ENCODE measurements at places on chromosomes 13 and 19. TPM values are rescaled to one million over a fixed set of nuclear protein-coding genes. Genes with fewer than 3 reads are reported as not detected.

NLRP7 gene
- not detected for total RNA-seq

NCAN gene
- total RNA-seq: not detected

PCDH20 gene
- not detected for total RNA-seq

ZNF83 gene
- 39.3 TPM for total RNA-seq

ZNF569 gene
- 5.4 TPM for total RNA-seq

CRX gene
- not detected for total RNA-seq

LRG1 gene
- total RNA-seq: 0.31 TPM

ZNRF4 gene
- total RNA-seq: not detected

NCR1 gene
- not detected for total RNA-seq

CYP2A6 gene
- total RNA-seq: not detected

SMAD9 gene
- 4.5 TPM for total RNA-seq

CHERP gene
- total RNA-seq: 53.9 TPM

PRSS57 gene
- total RNA-seq: not detected

TMC4 gene
- total RNA-seq: 0.71 TPM

All from endothelial cell of umbilical vein (primary cell).